Astrocyte of the cerebellum (primary cell): ENCODE measurements at places on chromosomes 2 and 18.

DNA sequence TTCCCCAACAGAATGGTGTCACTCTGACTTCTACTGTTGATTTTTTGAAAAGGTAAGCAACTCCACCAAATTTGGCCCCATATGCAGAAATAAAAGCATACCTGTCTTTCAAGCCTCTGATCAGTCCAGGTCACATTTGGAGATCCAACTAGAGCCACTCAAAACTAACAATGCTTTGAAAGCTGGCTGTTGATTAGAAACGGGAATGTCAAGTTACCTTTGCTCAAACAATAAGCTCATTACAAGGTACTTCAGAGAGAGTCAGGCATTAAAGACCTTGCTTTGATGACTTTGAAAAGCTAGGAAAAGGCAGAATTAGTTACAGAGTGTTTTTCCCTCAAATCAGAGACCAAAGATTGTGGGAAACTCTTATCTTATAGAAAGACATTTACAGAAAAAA is 4.8 kb upstream of the IHH start:
- DNase-seq = no peak

DNA sequence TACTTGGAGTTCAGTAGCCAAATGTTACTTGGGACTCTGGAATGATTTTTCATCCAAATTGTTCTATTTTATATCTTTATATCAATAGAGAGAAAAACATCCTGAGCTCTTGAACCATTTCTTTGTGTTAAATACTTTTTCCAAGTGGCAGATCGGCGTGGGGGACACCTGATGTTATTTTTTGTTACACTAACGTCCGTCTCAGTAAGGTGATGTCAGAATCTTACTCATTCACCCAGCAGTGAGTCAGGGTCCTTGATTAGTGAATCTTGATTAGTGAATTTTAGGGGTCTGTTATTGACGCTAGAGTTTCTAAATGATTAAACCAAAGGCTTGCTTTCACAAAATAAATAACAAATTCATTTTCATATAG is 1.7 kb downstream of the MIB1 start:
- DNase-seq = no peak

DNA sequence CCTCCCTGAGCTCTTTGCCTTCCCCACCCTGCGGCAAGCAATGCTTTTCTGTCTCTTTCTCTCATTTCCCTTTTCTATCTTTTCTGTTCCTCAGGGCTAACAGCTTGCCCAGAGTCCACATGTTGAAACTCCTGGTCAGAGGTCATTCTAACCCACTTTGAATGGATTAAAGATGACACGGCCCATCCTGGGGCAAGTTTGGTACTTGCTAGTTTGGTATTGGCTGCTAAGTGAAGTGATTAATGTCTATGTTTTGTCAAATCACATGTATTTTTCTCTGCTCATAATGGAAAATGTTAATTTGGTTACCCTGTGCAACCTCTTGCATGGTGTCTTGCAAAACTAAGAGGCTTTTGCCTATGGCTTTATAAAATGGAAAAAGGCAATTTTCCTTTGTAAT is 960.2 kb downstream of the CNTNAP5 start:
- no peak for DNase-seq

DNA sequence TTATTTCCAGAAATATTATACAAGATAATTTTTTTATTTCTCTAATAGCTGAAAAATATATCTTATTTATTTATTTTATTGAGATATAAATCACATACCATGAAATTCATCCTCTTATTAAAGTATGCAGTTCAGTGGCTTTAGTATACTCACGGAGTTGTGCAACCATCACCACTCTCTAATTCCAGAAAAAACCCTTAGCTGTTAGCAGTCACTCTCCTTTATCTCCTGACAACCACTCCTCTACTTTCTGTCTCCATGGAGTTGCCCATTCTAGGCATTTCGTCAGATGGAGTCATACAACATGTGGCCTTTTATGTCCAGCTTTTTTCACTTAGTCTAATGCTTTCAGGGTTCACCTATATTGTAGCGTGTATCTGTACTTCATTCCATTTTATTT is 66.5 kb downstream of the TCF7L1 start:
- no peak for DNase-seq

GRCh38 chr2:70692256-70692655 is 75.7 kb downstream of the ADD2 start:
- no peak for DNase-seq

- no peak for DNase-seq
These were observed 70.9 kb downstream of the TMEFF2 start for GRCh38 chr2:192123847-192124246.

DNA sequence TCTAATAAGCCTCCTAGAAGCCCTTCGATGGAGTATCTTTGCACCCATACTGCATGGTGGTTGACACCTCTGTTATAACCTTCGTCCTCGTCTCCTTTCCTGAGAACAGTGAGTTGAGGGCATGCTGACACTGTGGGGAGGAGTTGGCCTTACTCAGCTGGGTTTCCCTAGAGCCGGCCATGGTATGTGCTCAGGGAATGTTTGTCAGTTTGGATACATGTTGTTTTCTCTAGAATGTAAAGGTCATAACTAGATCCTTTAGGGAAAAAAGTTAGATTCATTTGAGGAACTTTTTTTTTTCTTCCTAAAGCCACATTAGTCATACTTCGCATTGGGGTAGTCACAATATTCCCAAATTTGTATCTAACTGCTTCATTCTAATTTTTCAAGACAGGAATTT is 106.0 kb upstream of the FOSL2 start:
- no peak for DNase-seq

GRCh38 chr2:194514281-194514680 is 1142.7 kb upstream of the SLC39A10 start:
- DNase-seq = no peak

- no peak for DNase-seq
These were observed 126.6 kb upstream of the CWC22 start for GRCh38 chr2:180133736-180134135.

DNA sequence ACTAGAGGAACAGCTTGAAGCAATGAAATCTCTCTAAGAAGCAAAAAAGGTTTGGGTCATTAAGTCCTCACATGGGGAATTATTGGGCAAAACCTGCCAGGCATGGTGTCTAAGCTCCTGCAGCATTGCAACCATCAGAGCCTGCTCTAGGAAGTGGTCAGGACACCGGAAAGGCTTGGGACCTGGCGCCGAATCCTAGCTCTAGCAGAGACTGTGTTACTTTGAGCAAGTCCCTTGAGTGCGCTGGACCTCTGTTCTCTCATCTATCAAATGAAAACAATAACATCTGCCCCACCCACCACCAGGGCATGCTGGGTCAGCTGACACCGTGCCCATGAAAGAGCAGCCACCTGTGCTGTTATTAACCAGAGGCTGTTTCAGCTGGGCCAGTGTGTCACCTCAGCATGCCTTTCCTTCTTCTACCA is 6.3 kb downstream of the TMEM127 start:
- no peak for DNase-seq

- no peak for DNase-seq
These were observed 693.3 kb downstream of the LRP1B start for GRCh38 chr2:141437521-141437920.

DNA sequence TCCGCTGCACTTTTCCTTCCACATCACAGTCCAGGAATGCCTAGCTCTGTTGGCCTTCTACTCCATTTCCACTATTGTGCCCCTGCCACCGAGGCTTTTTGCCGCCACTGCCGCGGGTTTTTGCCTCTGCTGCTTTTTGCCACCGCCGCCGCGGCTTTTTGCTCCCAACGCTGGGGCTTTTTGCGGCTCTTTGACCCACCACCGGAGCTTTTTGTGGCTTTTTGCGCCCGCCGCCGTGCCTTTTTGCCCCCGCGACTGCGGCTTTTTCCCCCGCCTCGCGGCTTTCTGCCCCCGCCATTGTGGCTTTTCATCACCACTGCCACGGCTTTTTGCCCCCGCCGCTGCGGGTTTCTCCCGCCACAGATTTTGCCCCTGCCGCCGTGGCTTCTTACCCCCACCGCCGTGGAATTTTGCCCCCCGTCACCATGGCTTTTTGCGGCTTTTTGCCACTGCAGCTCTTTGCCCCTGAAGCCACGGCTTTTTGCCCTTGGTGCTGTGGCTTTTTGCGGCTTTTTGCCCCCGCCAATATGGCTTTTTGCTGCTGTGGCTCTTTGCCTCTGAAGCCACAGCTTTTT is 2798.7 kb upstream of the TEKT4 start:
- DNase-seq = no peak

DNA sequence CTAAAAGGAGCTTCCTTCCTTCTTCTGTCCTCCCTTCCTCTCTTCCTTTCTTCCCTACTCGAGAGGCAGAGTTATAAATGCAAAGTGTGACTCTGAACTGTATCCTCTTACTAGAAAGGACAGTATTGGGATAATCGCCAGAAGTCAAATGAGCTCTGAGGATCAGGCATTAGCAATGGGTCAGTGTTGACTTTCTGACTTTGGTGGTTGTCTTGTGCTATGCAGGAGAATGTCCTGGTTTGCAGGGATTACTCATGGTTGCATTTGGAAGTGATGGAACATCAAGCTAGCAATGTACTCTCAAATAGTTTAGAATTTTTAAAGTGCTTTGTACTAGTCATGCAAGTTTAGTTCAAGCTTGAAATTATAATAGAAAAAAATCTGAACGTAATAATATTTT is 115.6 kb downstream of the TXNL1 start:
- DNase-seq = no peak

GRCh38 chr2:46967990-46968647 is 52.5 kb upstream of the MCFD2 start:
- peak; percentile 81 for DNase-seq

- DNase-seq = no peak
These were observed 162.9 kb downstream of the FHOD3 start for GRCh38 chr18:36460324-36460850.

DNA sequence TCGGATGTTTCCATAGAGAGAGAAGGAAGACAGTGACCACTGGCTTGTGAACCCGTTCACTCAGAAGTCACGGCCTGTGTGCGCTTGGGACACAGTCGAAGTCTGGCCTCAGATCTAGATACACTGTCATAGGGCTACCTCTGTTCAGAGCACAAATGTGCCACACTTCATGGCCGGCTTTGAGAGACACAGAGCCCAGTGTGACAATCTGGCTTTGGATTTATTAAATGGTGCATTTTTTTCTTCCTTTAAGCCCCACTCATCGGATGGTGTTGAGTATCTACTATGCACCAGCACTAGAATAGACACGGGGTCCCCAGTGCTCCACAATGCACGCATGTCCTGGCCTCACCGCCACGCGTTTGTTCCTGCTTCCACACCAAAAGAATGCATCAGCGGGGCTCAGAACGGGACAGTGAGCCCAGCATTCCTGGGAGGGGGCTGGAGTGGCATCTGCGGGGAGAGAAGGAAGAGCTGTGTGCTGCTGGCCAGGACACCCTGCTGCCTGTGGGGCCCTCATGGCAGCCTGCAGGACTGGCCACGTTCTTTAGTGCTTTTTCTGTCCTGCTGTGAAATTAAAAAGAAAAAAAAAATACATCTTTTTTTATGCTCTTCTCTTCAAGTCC is 738.9 kb upstream of the SALL3 start:
- DNase-seq = no peak

GRCh38 chr2:241126771-241127202 is 22.5 kb downstream of the PASK start:
- no peak for DNase-seq

GRCh38 chr2:24730481-24730880 is 62.7 kb downstream of the PTRHD1 start:
- no peak for DNase-seq

- DNase-seq = no peak
These were observed 61.3 kb downstream of the THADA start for GRCh38 chr2:43534569-43534968.

DNA sequence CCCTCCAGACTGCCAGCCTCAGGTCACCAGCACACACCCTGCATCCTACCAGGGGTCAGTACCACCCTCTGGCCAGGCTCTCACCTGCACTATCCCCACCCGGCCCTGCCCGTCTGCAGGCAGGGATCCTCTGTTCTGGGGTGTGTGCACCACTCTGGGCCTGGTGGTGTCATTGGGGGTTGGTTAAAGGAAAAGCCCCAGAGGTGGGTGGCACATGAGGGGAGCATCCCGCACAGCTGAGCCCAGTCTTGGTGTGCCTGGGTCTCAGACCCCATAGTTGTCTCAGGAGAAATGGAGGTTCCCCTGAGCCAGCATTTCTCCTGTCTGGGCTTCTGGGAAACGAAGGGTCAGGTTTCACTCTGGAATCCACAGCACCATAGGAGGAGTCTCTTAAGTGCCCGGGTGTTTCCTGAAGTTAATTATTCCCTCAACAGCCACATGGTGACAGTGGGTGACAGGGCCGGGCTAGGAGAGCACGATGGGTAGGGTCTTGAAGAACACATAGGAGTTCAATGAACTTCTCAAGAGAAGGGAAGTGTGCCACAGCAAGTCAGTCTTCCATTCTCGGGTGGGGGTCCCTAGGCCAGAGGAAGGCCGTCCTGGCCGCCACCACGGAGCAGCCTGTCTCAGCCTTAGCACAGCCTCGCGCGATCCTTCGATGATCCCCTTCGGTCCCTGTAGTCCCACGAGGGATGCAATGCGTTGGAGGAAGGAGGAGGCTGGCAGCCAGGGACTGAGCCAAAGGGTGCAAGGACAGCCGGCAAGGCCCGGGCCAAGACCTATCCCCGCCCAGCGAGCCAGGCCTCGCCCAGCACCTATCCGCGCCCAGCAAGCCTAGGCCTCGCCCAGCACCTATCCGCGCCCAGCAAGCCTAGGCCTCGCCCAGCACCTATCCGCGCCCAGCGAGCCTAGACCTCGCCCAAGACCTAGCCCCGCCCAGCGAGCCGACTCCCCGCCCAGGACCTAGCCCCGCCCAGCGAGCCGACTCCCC is 1.1 kb upstream of the FARP2 start:
- peak; percentile 11 for DNase-seq

GRCh38 chr2:54901224-54901986 is 148.8 kb downstream of the RTN4 start:
- no peak for DNase-seq

- no peak for DNase-seq
These were observed 54.7 kb downstream of the MYO1B start for GRCh38 chr2:191299866-191300265.

GRCh38 chr2:210727549-210727948 is 171.2 kb downstream of the CPS1 start:
- no peak for DNase-seq

DNA sequence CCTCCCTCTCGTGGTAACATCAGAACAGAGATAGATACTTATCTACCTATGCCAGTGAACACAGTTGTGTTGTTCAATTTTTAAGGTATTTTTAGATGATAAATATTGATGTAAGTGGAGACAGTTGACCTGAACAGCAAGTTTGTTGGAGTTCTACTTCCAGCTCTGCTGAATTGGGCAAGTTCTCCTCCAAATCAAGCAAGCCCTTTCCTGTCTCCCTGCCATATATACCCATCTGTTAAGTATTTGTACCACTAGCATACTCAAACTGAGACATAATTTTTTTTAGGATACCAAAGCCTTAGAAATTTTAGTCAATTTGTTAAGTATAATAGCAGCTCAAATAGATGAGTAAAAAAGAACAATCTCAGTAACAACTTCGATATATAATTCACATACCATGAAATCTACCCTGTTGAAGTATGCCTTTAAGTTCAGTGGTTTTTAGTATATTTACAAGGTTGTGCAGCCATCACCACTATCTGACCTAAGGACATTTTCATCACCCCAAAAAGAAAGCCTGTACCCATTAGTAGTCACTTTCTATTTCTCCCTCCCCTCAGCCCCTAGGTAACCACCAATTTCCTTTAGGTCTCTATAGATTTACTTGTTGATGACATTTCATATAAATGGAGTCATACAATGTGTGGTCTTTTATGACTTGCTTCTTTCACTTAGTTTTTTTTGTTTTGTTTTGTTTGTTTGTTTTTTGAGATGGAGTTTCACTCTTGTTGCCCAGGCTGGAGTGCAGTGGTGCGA is 61.8 kb downstream of the COX7A2L start:
- no peak for DNase-seq

GRCh38 chr2:239160226-239161143 is 240.3 kb downstream of the HDAC4 start:
- no peak for DNase-seq
